ENCODE measurements at places on chromosomes 16 and 17. TPM values are rescaled to one million over a fixed set of nuclear protein-coding genes. Genes with fewer than 3 reads are reported as not detected.
A peak's percentile ranks its signal among the peaks of the same experiment; 100 is the strongest.

MAF gene
- 19.1 TPM for total RNA-seq

DNA sequence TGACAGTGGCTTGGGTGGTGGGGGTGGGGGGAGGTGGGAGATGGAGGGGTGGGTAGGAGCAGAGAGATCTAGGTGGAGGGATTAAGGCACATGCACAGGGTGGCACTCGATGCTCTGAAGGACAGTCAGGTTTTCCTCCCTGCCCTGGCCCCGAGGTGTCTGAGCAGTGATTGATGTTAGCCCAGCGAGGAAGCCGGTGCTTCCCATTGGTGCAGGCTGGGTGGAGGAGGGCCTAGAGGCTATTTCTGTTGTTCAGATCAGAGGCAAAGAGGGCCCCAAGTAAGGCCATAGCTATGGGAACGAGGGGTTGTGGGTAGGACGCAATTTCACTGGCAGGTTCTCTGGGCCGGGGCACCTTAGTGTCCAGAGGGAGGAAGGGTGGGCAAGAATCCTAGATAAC lies 23.1 kb downstream of the CACNA1G start:
- no peak for DNase-seq

DNA sequence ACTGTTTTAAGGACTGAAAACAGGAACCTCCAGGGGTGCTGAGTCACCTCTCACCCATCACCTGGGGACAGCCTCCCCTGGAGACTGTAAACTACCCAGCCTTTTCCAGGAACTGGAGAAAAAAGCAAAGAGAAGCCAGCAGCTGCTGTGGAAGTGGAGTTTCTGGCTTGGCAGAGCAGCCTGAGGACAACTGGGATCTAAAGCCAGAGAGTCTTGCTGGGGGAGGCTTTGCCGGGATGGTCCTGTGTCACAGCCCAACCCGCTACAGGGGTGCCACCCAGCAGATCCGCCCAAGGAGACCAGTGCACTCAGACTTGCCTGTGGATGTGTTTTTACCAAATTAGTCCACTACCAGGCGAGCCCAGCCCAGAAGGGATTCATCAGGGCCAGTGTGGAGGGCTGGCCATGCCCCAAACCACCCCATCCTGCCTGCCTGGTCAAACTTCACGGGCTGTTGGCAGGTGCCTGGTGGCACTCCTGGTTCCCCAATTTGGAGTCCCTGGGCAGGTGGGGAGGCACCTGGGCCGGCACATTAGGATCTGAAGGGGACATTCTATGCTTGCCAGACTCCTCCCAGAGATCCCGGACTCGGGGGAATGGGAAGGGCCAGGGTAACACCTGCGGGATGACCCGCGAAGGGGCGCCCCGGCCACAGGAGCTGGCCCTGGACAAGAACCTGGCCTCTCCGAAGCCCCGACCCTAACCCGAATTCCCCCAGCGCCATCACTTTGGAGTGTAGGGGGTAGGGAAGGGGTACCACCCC lies 771 bp downstream of the MSRB1 start:
- DNase-seq, result peak; percentile 75

DNA sequence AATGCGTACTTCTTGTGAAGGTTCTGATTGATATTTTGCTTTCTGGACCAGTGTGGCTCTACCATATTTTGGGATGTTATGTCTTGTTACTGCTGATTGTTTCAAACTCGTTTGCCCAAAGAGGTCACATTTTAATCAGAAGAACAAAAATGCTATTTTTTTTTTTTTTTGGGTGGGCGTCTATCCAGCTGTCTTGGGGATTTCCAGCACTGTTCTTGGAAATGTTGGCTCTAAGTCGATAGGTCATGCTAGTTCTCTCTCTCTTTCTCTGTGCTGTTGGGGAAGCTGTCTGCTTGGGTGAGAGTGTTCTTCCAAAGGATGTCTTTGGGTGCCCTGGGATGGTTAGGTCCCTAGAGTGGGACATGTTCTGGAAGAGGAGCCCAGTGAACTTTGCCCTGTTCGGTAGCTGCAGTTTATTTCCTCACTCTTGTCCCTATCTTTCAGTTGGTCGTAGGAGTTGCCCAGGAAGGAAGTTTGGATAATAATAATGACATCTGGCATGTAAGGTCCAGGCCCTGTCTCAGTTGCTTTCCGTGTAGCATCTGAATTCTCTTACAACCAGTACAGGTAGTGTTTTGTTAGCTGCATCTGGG lies 2.9 kb downstream of the IRF8 start:
- no peak for DNase-seq

GRCh38 chr16:64397945-64398508 lies 723.8 kb downstream of the CDH11 start:
- no peak for DNase-seq

Measured in sigmoid colon (tissue), 7 donors.